Activated CD4-positive, alpha-beta T cell treated with anti-CD3 and anti-CD28 coated beads for 24 hours (primary cell): ENCODE measurements at places on chromosomes 5 and 9.

- no peak for DNase-seq
Measured at GRCh38 chr5:79488058-79488457, 25.9 kb downstream of the HOMER1 start.

DNA sequence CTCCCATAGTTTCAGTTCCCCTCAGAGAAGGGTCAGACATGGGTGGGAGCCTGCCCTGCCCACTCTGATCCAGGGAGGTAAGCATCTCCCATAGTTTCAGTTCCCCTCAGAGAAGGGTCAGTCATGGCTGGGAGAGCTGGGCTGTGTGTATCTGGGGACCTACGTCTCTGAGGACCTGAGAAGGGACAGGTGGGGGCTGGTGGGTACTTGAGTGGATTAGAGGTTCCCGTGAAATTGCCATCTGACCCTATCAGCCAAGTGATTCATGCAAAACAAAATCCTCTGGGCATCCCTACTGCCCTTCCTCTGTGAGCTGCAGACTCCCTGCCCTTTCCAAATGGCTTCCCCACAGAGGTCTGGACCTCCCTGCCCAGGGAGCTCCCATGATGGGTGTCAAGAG is 3.9 kb downstream of the ENHO start:
- DNase-seq = no peak

DNA sequence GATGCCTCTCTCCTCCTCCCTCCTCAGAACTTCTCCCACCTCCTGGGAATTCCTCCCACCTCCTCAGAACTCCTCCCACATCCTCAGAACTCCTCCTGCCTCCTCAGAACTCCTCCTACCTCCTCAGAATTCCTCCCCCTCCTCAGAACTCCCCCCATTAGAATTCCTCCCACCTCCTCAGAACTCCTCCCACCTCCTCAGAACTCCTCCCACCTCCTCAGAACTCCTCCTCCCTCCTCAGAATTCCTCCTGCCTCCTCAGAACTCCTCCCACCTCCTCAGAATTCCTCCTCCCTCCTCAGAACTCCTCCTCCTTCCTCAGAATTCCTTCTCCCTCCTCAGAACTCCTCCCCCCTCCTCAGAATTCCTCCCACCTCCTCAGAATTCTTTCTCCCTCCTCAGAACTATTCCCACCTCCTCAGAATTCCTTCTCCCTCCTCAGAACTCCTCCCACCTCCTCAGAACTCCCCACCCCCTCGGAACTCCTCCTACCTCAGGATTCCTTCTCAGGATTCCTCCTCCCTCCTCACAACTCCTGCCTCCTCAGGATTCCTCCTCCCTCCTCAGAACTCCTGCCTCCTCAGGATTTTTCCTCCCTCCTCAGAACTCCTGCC is 23.9 kb downstream of the SLC46A2 start:
- no peak for DNase-seq

DNA sequence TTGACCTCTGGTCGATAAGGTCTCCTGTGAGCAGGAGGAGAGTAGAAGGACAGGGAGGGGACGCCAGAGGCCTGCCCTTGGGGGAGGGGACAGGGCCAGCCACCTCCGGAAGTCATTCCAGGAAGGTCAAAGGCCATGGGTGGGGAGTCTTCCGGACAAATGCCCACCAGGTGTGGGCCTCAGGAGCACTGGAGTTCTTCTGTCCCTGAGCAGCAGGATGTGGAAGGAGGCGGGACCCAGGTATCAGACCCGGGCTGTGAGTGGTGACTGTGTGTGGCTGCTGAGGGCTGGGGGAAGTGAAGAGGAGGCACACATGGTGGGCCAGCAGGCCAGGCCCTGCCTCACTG is 13.9 kb downstream of the FGF18 start:
- no peak for DNase-seq

DNA sequence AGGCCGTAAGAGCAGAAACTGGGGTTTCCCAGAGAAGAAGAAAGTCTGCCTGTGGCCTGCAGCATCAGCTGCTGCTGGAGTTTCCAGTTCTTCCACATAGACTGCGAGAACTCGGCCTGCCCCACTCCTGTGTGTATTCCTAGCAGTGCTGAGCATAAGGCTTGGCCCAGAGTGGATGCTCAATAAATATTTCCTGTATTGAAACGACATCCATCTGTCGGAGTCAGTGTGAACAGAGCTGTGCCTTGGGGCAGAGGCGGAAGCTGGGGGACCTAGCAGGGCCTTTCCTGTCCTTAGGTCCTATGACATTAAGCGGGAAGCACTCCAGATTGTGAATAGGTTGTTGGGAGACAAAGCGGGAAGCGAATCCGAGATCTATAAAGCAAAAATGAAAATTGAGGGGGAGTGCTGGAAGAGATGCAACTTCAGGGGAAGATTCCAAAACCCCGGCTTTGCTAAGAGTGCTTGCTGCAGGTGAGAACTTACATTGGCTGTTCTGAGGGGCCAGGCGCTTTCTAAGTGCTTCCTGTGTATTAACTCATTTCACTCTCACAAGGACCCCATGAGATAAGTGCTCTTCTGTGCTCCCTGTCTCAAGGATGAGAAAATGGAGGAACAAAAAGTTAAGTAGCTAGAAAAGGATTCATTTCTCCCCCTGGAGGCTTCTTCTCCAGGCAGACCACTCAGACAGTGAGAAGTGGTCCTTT is 76.1 kb upstream of the CXCL14 start:
- DNase-seq = no peak

GRCh38 chr9:69044240-69045219 is 9.0 kb downstream of the FXN start:
- no peak for DNase-seq

DNA sequence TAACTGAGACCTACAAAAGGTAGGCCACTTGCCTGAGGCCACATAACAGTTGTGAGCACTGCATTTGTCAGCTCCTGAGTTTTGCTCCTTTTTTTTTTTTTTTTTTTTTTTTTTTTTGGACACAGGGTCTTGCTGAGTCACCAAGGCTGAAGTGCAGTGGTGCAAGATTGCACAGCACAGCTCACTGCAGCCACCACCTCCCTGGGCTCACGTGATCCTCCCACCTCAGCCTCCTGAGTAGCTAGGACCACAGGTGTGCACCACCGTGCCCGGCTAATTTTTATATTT is 37.1 kb downstream of the LAMC3 start:
- DNase-seq = no peak

- DNase-seq = no peak
Measured at GRCh38 chr5:14204011-14204670, 61.0 kb downstream of the TRIO start.

DNA sequence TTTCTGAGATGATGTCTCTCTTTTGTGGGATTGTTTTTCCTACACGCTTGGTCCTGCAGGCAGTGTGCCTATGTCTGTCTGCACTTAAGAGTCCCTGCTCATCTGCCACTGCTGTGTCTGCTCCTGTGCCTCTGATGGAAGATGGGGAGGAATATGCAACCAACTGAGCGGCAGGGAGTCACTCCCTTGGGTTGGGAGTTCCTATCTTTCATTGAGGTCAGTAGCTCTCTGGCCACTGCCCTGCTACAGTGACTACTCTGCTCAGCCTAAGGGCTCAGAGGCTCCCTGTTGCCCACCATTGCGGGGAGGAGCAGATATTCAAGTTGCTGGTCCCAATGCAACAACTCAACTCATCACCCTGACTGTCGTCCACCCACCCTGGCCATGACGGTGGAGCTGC is 13.4 kb upstream of the FAM163B start:
- DNase-seq = no peak

DNA sequence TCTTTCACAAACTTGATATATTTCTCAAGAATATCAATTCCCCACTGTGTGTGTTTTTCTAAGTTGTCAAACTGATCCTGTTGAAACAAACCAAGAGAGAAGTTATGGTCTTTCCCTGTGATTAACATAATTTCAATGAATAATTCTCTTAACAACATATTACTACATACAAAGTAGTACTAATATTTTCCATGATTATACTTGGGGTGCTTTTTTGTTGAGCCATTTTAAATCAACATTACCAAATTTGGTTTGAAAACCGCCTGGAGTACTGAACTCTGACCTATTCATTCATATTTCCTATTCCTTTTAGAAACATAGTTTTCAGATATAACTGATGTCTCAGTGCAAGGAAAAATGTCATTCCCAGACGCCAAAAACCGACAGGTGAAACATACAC is 48.1 kb downstream of the FNBP1 start:
- no peak for DNase-seq

GRCh38 chr5:64682608-64683007 is 7.7 kb upstream of the SHISAL2B start:
- DNase-seq = no peak

DNA sequence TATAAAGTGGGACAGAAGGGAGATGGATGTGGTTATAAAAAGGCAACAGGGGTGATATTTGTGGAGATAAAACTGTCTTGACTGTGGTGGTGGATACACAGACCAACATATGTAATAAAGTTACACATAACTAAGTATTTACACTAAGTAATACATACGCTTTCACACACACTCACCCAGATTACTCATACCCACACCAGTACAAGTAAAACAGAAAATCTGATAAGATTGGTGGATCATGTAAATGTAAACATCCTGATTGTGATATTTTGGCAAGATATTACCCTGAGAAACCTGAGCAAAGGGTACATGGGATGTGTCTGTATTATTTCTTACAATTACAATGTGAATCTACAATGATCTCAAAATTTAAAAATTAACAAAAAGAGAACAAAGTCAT is 53.3 kb upstream of the SLIT3 start:
- DNase-seq = no peak

DNA sequence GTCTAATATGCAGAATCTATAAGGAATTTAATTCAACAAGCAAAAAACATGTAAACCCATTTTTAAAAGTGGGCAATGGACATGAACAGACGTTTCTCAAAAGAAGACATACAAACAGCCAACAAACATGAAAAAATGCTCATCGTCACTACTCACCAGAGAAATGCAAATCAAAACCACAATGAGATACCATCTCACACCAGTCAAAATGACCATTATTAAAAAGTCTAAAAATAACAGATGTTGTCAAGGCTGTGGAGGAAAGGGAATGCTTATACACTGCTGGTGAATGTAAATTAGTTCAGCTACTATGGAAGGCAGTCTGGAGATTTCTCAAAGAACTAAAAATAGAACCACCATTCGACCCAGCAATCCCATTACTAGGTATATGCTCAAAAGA is 3.1 kb upstream of the KLHL3 start:
- DNase-seq = no peak

- DNase-seq = no peak
Measured at GRCh38 chr9:93422977-93423616, 28.4 kb upstream of the FAM120A start.

- DNase-seq = no peak
Measured at GRCh38 chr9:104553261-104553660, 15.7 kb upstream of the OR13C8 start.

DNA sequence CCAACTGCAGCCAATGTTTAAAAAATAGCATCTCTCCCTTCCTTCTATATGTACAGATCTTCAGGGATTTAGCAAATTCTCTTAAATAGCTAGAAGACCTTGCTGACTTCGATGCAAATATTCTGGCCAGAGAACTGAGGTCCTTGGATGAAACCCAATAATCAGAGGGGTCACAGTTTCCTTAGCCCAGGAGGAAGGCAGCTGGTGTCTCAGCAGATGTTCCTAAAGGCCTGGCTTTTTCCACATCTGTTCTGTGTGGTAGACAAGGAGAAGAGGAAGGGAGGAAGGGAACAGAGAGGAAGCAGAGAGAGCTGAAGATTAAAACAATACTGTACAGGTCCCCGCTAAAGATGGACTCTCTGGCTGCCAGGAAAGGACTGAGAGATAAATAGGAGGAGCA is 33.1 kb downstream of the BOD1 start:
- no peak for DNase-seq

DNA sequence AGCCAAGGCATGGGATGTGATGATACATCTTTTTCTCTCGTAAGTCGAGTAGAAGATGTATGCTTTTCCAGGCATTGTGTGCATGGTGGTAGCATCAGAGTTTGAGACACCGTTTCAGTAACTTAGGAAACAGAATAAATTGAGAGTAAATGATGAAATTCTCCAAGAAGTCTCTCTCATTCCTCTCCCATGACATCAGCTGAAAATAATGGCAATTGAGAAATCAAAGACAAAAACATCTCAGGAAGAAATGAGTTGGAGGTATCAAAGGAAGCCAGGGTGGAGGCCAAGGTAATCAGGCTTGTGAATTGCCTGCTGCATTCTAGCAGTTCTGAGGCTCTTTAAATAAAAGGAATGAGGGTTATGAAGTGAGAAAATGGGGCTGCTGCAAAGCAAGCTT is 53.9 kb downstream of the SGCD start:
- DNase-seq = no peak

DNA sequence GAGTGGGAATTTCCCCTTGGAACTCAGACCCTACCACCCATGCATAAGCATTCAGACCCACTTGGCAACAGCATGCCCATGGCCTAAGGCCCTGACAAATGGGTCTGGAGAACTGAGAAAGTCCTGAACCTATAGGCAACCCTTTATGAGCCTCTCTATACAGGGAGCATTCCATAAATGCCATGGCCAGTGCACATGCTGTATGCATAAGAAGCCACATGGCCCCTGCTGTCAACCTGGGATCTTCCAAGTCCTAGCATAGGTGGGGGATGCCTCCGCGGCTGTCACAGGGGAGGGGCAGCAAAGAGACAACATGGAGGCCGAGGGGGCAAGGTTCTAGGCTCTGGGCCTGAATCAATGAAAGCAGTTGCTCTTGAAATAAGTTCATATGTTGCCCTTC is 8.2 kb upstream of the NIPAL4 start:
- DNase-seq = no peak

- no peak for DNase-seq
Measured at GRCh38 chr5:172093559-172093958, 87.1 kb upstream of the FBXW11 start.
